ENCODE measurements at places on chromosomes 1 and 21. TPM values are rescaled to one million over a fixed set of nuclear protein-coding genes. Genes with fewer than 3 reads are reported as not detected.

DNA sequence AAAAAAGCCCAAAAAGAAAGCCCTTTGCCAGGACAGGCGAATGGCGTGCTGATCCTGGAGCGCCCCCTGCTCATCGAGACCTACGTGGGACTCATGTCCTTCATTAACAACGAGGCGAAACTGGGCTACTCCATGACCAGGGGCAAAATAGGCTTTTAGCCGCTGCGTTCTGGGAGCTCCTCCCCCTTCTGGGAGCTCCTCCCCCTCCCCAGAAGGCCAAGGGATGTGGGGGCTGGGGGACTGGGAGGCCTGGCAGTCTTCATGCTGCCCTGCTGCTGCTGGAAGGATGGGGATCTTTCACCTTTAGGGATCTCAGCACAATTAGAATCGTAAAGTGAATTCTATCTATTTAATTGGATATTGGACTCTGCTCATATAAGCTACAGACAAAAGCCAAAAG, 3.6 kb downstream of the TPRG1L start:
- H3K36me3 ChIP-seq = peaks cover 7% of the 10 kb centered on the region
- no peak overlapping the region for H3K4me3 ChIP-seq
- no peak overlapping the region for H3K27ac ChIP-seq
- H3K4me1 ChIP-seq = no peaks in the 10 kb centered on the region
- H3K27me3 ChIP-seq = no peaks in the 10 kb centered on the region

GRCh38 chr1:117628343-117628742, 22.5 kb downstream of the TENT5C start:
- no peak overlapping the region for H3K27ac ChIP-seq
- H3K4me3 ChIP-seq = no peak overlapping the region
- H3K27me3 ChIP-seq = no peaks in the 10 kb centered on the region

GRCh38 chr1:20903437-20903836, 116.3 kb upstream of the HP1BP3 start:
- no peaks in the 10 kb centered on the region for H3K36me3 ChIP-seq
- no peak overlapping the region for H3K27ac ChIP-seq
- no peak overlapping the region for H3K4me3 ChIP-seq
- no peaks in the 10 kb centered on the region for H3K4me1 ChIP-seq
- no peak for DNase-seq

DNA sequence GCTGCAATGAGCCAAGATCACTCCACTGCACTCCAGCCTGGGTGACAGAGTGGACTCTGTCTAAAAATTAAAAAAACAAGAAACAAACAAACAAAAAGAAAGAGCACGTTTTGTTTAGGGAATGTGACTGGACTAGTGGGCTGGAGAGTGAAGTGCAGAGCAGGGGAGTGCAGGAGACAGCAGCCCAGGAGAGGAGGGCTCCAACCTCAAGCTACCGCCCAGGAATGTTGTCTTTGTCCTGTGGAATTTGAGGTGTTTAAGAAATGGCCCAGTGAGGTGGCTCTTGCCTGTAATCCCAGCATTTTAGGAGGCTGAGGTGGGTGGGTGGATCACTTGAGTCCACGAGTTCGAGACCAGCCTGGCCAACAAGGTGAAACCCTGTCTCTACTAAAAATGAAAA, 42.4 kb upstream of the MTF2 start:
- no peak for DNase-seq
- H3K27me3 ChIP-seq = no peaks in the 10 kb centered on the region

GRCh38 chr21:19468991-19469715, 1065.6 kb upstream of the TMPRSS15 start:
- H3K4me1 ChIP-seq = no peaks in the 10 kb centered on the region
- DNase-seq = no peak
- H3K4me3 ChIP-seq = no peak overlapping the region
- no peaks in the 10 kb centered on the region for H3K27me3 ChIP-seq
- H3K27ac ChIP-seq = no peak overlapping the region

DNA sequence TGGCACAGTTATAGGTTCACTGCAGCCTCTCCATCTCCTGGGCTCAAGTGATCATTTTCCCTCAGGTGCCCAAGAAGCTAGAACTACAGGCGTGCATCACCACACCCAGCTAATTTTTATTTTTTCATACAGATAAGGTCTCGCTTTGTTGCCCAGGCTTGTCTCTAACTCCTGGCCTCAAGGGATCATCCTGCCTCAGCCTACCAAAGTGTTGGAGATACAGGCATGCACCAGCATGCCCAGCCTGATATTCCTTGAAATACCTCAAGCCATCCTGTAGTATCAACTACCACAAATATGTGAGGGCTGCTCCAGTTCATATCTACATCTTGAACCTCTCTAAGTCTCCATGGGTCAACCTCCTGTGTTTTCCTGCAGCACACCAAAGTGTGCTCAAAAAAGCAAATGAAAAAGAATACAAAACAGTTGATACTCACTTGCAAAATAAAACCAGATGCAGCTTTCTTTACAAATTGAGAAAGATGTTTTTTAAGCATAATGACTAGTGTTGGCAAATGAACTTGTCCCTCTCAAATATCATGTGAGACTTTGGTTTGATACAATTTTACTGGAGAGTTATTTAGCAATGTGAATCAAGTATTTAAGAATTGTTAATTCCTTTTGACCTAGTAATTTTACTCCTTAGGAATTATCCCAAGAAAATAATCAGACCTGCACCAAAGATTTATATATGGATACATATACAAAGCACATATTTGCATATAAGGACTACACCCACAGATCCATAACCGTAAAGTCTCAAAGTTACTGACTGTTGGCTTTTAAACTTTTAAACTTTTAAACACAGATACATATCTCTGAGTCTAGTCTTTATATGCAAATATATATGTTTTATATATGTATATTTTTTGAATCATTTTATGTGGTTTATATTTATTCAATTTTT, 197.7 kb downstream of the NRIP1 start:
- H3K4me1 ChIP-seq = peaks cover 3% of the 10 kb centered on the region
- no peaks in the 10 kb centered on the region for H3K27me3 ChIP-seq
- no peak overlapping the region for H3K4me3 ChIP-seq
- DNase-seq = no peak

DNA sequence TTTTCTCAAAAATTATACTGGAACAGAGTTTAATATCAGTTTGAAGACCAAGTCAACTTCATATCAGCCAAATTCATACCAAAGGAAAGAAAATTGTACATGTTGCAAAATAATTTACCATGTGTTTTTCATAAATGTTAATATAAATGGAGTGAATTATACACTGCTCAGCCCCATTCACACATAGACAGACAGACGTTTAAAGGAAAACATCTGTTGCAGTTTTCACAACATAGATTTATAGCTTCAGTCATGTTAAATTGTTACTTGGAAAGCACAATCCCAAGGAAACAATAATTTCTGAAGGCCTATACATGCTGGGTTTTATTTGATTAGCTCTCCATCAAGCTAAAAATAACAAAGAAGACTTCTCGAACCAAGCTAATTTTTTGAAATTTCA, 27.8 kb upstream of the HYI start:
- H3K27me3 ChIP-seq = no peaks in the 10 kb centered on the region
- DNase-seq = no peak
- no peaks in the 10 kb centered on the region for H3K4me1 ChIP-seq
- no peak overlapping the region for H3K4me3 ChIP-seq
- H3K36me3 ChIP-seq = no peaks in the 10 kb centered on the region
- H3K27ac ChIP-seq = no peak overlapping the region

GRCh38 chr1:114126261-114127095, 27.2 kb downstream of the SYT6 start:
- H3K27me3 ChIP-seq = no peaks in the 10 kb centered on the region
- no peak overlapping the region for H3K4me3 ChIP-seq
- no peak for DNase-seq
- H3K4me1 ChIP-seq = no peaks in the 10 kb centered on the region
- no peaks in the 10 kb centered on the region for H3K36me3 ChIP-seq

GRCh38 chr1:185396126-185396525, 79.1 kb upstream of the IVNS1ABP start:
- H3K4me1 ChIP-seq = no peaks in the 10 kb centered on the region
- DNase-seq = no peak
- H3K36me3 ChIP-seq = no peaks in the 10 kb centered on the region
- H3K27me3 ChIP-seq = no peaks in the 10 kb centered on the region

GRCh38 chr1:45141247-45142003, 65.0 kb downstream of the ZSWIM5 start:
- DNase-seq = no peak
- no peaks in the 10 kb centered on the region for H3K36me3 ChIP-seq
- no peaks in the 10 kb centered on the region for H3K4me1 ChIP-seq
- no peaks in the 10 kb centered on the region for H3K27me3 ChIP-seq
- no peak overlapping the region for H3K4me3 ChIP-seq

DNA sequence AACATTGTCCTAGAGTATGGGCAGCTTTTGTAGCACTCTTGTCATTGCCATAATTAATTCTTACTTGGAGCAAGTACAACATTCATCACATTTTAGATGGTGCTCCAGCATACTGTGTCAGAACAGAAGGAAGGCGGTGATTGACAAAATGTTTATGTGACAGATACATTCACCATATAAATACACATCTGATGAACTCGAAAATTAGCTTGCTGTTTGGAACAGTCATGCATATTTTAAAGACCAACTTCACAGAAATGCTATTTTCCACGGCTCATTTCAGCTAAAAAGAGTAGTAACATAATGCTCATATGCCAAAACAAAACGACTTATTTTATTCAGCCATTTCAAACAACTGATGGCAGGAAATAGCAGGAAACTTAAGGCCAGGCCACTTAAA, 302.7 kb downstream of the MRPL39 start:
- no peak for DNase-seq
- no peaks in the 10 kb centered on the region for H3K36me3 ChIP-seq
- H3K4me1 ChIP-seq = no peaks in the 10 kb centered on the region
- no peak overlapping the region for H3K4me3 ChIP-seq

GRCh38 chr1:90045853-90046563, 51.1 kb downstream of the ZNF326 start:
- no peaks in the 10 kb centered on the region for H3K27me3 ChIP-seq
- H3K4me1 ChIP-seq = no peaks in the 10 kb centered on the region
- H3K27ac ChIP-seq = no peak overlapping the region

DNA sequence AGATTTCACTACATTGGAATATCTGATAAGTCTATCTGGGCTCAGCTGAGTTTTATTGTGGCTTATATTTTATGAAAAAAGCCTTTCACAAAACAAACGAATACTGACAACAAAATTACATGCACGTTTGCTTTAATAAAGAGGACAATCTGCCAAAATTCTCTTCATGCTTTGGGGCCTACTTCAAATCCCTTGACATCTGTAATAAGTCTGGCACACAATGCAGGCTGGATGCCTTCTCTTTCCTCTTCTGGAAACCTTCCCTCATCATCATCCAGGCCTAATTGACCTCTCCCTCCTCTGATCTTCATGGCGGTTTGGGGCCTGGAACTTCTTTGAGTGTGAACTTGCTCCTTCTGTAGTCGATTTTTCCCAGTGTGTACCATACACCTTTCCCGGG, 70.3 kb downstream of the MAP10 start:
- no peak overlapping the region for H3K27ac ChIP-seq
- H3K4me3 ChIP-seq = no peak overlapping the region
- DNase-seq = no peak
- no peaks in the 10 kb centered on the region for H3K4me1 ChIP-seq

- peak; percentile 38 for DNase-seq
- H3K27ac ChIP-seq = no peak overlapping the region
- no peaks in the 10 kb centered on the region for H3K27me3 ChIP-seq
- no peak overlapping the region for H3K4me3 ChIP-seq
Measured at GRCh38 chr1:227949954-227950734, 2.4 kb upstream of the WNT9A start.

DNA sequence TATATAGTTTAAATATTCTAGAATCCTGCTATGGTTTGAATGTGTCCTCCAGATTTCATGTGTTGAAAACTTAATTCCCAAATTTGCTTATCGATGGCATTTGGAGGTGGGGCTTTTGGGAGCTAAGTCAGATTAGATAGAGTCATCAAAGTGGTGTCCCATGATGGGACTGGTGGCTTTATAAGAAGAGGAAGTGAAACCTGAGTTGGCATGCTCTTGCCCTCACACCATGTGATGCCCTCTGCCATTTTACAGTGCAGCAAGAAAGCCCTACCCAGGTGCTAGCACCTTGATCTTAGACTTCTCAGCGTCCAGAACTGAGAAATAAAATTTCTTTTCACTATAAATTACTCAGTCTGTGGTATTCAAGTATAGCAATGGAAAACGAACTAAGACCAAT, 111.3 kb downstream of the TGFB2 start:
- no peaks in the 10 kb centered on the region for H3K27me3 ChIP-seq
- H3K27ac ChIP-seq = no peak overlapping the region
- DNase-seq = no peak

GRCh38 chr1:199639453-199639852, 388.1 kb upstream of the NR5A2 start:
- no peak overlapping the region for H3K27ac ChIP-seq
- DNase-seq = no peak
- H3K36me3 ChIP-seq = no peaks in the 10 kb centered on the region
- no peaks in the 10 kb centered on the region for H3K27me3 ChIP-seq
- H3K4me1 ChIP-seq = no peaks in the 10 kb centered on the region

GRCh38 chr1:117096951-117097408, 24.6 kb downstream of the TRIM45 start:
- no peak overlapping the region for H3K27ac ChIP-seq
- no peak for DNase-seq
- H3K27me3 ChIP-seq = no peaks in the 10 kb centered on the region
- H3K36me3 ChIP-seq = no peaks in the 10 kb centered on the region
- H3K4me3 ChIP-seq = no peak overlapping the region

DNA sequence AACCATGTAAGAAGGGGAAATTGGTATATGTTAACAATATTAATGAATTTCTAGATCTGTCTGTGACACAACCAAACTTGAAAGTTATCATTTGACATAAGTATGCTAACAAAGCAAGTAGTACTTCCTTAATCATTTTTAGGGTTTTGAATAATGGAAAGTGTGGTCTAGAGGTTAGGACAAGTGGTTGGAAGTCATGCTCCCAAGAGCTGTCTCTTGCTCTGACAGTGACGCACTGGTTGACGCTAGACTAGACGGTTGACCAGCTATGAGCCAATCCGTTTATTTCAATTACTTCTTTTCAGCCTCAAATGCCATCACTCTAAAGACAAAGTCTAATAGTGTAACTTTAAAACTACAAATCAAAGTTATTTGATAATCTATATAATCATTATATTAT, 20.7 kb upstream of the RGS1 start:
- DNase-seq = no peak
- H3K27ac ChIP-seq = no peak overlapping the region
- no peaks in the 10 kb centered on the region for H3K4me1 ChIP-seq
- H3K27me3 ChIP-seq = no peaks in the 10 kb centered on the region

The CFAP57 gene
- 0.88 TPM for total RNA-seq

The ACTL8 gene
- total RNA-seq = not detected

The SIM2 gene
- total RNA-seq = 0.33 TPM

The PCAT6 gene
- not detected for total RNA-seq

The SEMA6C gene
- total RNA-seq = 2.9 TPM

The SPRR2E gene
- total RNA-seq = not detected

The TSPEAR gene
- total RNA-seq = not detected

The GJA8 gene
- not detected for total RNA-seq

The KIF21B gene
- 0.96 TPM for total RNA-seq

The TCHHL1 gene
- not detected for total RNA-seq

The SH2D5 gene
- total RNA-seq = 0.29 TPM

The CHI3L2 gene
- total RNA-seq = 9.5 TPM

The CD1E gene
- 1.2 TPM for total RNA-seq
